Brain (organoid and tissue), 16 donors: ENCODE measurements at places on chromosomes 5 and 9. TPM values are rescaled to one million over a fixed set of nuclear protein-coding genes. Genes with fewer than 3 reads are reported as not detected.

Gene FOXD4L3
- polyA plus RNA-seq, result not detected

Gene FCN2
- polyA plus RNA-seq, result not detected

Gene C5orf34
- 3.8 TPM for polyA plus RNA-seq

Gene ARL15
- polyA plus RNA-seq, result 37.8 TPM

Gene RGS14
- 10.7 TPM for polyA plus RNA-seq

Gene C5orf58
- not detected for polyA plus RNA-seq
